Left lobe of liver (tissue), 2 donors: ENCODE measurements at places on chromosomes 4 and X.

- no peak for DNase-seq
Observed at GRCh38 chrX:136047969-136048368, 62.7 kb downstream of the SLC9A6 start.

DNA sequence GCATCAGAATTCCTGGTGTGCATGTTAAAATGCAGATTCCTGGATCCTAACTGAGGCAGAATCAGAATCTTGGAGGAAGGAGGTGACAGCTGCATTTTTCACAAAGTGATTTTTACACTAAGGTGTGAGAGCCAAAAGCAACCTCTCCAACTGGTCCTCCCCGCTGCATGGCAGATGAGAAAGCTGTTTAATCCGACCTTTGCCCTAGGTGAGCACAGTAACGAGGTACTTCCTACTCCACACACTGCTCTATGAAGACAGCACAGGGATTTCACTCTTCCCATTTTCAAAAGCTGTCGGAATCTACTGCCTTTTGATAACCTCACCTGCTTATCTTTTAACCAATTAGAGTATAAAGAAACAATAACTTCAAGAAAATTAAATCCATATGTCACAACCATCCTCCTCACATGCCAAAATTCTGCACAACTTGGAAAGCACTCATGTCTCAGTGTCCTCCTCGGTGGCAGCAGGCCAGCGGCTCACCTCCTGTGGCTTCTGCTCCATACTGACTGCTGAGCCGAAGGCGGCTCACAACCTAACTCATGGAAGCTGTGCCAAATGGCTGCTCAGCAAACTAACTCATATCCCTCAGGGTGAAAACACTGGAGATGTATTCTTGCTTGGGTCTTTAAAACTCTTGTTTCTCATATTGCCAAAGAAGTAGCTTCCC lies 3.6 kb downstream of the CASP6 start:
- no peak for DNase-seq

GRCh38 chrX:38382663-38383062 lies 30.3 kb downstream of the OTC start:
- DNase-seq = no peak

GRCh38 chr4:139777757-139778156 lies 112.1 kb downstream of the MGST2 start:
- DNase-seq = no peak

- no peak for DNase-seq
Observed at GRCh38 chrX:48818098-48818497, 8.2 kb upstream of the ERAS start.

- peak; percentile 47 for DNase-seq
Observed at GRCh38 chr4:52019936-52020657, at the start of gene LRRC66. Gene LRRC66, minus strand, starts transcription at chr4:52020363. Its CDS starts 2,750 bp downstream, at chr4:52017613.

DNA sequence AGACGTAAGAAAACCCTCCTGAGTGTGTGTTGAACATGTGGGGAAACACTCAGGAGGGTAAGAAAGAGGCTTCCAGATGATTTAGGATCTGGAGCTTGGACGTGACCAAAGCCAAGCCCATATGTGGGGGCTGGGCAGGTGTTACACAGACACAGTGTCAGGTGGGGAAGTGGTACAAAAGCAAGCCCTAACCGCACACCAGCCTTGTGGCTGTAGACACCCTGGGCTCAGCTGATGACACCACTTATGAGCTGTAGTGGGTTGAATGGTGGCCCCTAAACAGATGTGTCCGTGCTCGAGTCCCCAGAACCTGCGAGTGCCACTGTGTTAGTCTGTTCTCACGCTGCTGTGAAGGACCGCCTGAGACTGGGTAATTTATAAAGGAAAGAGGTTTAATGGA lies 25.0 kb upstream of the NSG1 start:
- no peak for DNase-seq

GRCh38 chrX:49276671-49277534 lies 7.3 kb downstream of the PPP1R3F start:
- no peak for DNase-seq

DNA sequence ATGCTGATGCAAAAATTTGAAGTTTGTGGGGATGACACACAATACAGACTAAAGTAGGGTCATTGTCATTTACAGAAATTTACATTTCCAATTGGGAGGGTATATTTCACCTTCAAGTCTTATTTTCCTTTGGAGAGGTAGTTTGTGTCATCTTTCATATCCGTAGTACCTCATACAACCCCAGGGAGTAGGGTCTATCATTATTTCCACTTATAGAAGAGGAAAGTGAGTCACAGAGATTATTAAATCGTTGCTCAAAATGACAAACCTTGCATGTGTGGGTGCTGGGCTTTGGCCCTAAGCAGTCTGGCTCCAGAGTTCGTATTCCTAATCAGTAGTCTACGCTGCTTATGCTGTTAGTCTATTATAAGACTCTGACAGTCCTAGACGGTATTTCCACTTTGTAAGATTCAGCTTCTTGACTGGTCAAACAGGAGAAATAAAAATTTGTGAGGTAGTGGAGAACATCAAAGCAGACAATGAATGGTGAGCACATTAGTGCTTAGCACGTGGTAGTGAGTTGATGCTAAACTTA lies 516.5 kb downstream of the PCDH7 start:
- no peak for DNase-seq

- no peak for DNase-seq
Observed at GRCh38 chrX:40968180-40968579, 117.1 kb upstream of the USP9X start.

DNA sequence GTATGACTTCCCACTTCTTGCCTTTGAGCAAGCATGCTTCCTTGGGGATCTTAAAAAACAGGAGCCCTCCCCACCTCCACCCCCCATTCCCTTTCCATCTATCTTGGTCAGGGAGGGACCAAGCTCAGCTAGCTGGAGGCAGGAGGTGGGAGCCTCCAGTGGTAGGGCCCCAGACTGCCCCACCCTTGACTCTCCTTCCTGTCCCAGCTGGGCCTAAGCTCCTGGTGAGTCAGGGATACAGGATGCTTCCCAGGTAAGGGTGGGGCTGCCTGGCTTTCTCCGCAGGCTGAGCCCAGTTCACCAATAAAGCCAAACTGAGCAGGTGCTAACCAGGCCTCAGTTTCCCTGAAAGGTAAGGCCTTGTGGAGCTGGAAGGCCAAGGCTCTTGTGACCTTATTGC lies 15.2 kb downstream of the EFNB1 start:
- no peak for DNase-seq

DNA sequence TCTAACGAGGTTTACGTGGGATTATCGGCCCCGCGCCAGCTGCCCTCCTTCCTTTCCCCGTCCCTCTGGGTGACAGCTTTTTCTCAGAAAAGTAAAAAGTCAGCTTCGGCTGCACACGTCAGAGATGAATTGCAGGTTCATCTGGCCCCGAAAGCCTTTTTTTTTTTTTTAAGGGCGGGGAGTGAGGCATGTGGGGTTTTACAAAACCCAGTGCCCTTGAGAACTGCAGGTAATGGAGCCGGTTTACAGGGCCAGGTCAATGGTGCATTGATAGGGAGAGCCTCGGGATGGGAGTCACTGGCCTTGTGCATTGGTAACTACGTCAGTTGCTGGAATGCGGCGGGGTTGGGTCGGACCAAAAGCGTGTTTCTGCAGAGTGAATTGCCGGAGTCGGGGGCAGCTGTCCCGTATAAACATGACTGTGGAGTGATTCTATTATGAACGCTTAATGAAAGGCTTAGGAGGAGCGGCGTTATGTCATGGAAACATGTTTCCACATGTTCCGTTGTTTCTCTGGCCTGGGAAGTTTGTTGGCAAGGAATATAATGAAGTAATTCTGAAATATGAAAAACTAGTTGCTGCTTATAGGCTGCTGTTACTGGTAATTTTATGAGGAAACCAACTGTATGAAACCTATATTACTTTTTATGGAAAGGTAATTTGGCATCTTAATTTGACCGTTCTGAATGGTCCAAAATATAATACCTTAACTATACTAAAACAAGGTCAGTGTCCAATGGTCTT lies 1.1 kb downstream of the HSPA4L start:
- DNase-seq = peak; percentile 80

DNA sequence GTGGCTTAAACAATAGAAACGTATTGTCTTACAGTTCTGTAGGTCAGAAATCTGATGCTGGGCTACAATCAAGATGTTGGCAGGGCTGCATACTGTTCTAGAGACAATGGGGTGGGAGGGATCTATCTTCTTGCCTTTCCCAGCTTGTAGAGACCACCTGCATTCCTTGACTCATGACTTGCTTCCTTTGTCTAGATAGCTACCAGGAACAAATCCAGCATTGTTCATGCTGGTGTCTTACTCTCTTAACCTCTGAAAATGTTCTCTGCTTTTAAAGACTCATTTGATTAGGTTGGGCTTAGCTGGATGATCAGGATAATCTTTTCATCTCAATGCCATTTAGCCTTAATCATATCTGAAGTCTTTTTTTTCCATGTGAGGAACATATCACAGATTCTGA lies 169.0 kb downstream of the ZNF330 start:
- DNase-seq = no peak

DNA sequence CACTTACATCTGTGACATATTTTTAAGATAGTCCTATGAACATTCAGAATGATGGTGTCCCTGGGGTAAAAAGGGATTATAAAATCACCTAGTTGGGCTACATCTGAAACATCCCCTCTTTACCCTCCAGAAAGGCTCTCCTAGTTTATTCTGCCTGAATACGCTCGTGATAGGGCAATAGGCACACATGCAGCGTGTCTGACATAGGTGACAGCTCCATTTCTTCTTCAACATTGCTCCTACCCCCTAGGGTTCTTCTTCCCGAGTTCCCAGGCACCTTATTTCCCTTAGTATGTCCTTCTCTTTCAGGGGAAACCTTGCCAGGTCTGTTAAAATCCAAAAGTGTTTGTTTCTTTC lies 27.1 kb upstream of the CFAP299 start:
- DNase-seq = no peak

DNA sequence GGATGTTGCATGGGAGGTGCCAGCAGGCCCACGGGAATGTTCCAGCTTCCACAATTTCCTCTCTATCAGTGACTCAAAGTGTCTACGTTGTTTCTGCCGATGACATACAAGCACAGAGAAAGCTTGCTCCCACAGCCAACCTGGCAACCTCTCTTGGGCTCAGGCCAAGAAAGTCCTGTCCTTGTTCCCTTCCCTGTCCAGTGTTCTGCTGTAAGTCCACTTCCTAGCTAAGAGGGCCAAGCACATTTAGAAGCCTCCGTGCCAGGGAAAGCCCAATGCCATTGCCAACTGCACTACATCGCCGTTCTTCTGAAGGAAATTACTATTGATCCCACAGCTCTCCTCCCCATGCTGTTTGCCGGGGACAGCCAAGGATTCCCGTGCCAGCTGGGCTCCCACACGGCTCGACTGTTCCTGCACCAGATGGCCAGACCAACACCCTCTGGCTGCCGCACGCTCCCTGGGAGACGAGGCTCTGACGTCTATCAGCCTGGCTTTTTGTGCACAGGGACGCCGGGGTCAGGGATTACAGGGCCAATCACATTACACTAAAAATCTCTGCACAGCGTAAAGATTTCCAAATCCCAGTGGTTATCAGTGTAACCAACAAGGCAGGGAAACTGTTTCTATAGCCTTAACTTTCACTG lies 284.0 kb downstream of the BCOR start:
- DNase-seq = peak; percentile 87

- peak; percentile 47 for DNase-seq
Observed at GRCh38 chrX:104136241-104137019, 20.4 kb downstream of the SLC25A53 start.

- no peak for DNase-seq
Observed at GRCh38 chrX:48754238-48754637, 7.3 kb upstream of the GLOD5 start.

GRCh38 chrX:6821730-6822129 lies 286.8 kb upstream of the VCX3A start:
- DNase-seq = no peak

DNA sequence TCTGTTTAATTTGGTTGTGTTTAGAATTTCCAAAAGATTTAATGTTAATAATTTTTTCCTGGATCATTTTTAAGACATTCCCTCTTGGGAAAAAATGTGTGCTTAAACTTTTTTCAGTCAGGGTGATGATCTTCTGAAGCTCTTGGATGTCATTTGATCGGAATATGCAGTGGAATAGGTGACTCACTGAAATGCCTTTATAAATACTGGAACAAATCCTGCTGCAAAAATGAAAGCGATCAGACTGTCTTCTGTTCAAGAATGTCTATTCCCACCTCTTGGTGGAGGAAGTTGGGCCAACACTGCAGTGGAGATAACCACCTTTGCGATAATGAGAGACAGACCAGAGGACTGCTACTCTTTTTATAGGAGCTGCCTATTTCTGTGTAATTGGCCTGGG lies 46.7 kb downstream of the LARP1B start:
- no peak for DNase-seq

DNA sequence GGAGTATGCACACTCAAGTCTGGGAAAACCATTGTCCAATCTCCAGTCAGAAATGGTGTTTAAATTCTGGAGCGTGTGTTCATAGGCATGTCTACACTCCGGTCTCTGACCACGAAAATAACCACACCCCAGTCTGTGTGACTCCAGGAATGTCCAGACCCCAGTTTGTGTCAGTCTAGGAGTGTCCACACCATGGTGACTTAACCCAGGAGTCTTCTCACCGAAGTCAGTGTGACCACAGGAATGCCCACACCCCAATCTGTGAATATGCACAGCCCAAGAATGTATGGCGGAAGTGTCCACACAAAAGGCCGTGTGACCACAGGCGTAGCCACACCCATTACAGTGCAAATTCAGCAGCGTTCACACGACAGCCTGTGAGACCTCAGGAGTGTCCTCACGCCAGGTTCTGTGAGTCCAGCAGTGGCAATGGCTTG lies 11.4 kb downstream of the FTSJ1 start:
- DNase-seq = no peak

DNA sequence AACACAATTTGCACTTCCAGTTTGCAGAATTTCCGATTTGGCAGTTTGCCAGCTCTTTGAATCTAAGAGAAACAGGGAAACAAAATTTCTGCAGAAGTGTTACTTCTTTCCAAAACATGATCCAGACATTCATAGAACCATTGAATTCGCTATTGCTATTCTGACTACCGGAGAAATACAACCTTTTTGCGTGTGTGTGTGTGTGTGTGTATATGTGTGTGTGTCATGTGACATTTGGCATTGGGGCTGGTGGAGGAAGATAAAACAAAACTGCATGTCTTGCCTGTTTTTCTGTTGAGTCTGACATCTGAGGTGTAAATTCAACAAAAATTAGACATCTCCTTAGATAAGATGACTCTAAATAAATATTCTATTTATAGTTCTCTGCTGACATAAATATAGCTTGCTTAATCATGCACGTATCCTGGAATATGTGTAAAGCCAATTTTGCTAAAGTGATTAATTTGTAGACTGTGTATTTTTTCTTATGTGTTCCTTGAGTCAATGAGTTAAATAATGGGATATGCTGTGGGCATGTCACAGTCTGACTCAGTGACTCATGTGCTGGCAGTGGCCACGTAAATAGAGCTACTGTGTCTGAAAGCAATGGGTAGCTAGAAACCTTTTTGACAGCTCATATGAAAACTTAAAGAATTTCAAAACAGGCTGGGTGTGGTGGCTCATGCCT lies 98.9 kb downstream of the HPGD start:
- no peak for DNase-seq

DNA sequence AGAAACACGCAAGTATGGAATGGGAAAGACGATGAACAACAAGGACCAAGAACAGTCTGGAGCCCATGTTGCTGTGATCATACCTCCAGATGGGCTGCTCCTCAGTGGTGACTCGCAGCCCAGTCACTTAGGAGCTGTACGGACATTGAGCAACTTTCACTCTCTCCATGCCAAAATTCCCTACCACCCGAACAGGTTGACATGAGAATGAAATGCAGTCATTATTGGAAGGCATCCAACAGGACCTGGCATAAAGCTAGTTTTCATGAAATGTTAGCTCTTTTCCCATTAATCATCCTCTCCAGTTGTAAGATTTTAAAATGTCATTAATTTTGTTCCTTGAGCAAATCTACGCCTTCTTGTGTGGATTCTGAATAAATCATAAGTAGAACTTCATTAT lies 82.7 kb upstream of the GPM6B start:
- DNase-seq = no peak

- no peak for DNase-seq
Observed at GRCh38 chr4:13590766-13591165, 36.8 kb downstream of the BOD1L1 start.
